Dermis microvascular lymphatic vessel endothelial cell (primary cell): ENCODE measurements at places on chromosomes 7 and 10. TPM values are rescaled to one million over a fixed set of nuclear protein-coding genes. Genes with fewer than 3 reads are reported as not detected.

The TMEM130 gene
- not detected in 2 replicates for total RNA-seq

The BMPER gene
- 0.13 and 4.9 TPM in 2 replicates for total RNA-seq

The LARP4B gene
- total RNA-seq = 23.5 and 24.8 TPM in 2 replicates

The ENO4 gene
- under 0.01 TPM in 1 of 2 replicates, not detected in the other for total RNA-seq

The TCERG1L gene
- total RNA-seq = not detected in 2 replicates

The TSPAN15 gene
- total RNA-seq = 65.1 and 150 TPM in 2 replicates

The CUZD1 gene
- 0.25 and 0.26 TPM in 2 replicates for total RNA-seq

The SMARCD3 gene
- 1.8 and 3.2 TPM in 2 replicates for total RNA-seq

The SLC39A12 gene
- total RNA-seq = under 0.01 TPM in 1 of 2 replicates, not detected in the other

The SEMA3A gene
- total RNA-seq = 35.0 and 105 TPM in 2 replicates

The SLC26A3 gene
- total RNA-seq = not detected in 2 replicates

The FBH1 gene
- 61.6 and 87.5 TPM in 2 replicates for total RNA-seq

The LIPF gene
- not detected in 2 replicates for total RNA-seq

The IMMP2L gene
- 6.0 and 7.2 TPM in 2 replicates for total RNA-seq

The AGR2 gene
- not detected in 2 replicates for total RNA-seq

The SYT15 gene
- 0.39 and 1.0 TPM in 2 replicates for total RNA-seq

The PLPP4 gene
- not detected in 2 replicates for total RNA-seq

The FEZF1 gene
- total RNA-seq = not detected in 2 replicates

DNA sequence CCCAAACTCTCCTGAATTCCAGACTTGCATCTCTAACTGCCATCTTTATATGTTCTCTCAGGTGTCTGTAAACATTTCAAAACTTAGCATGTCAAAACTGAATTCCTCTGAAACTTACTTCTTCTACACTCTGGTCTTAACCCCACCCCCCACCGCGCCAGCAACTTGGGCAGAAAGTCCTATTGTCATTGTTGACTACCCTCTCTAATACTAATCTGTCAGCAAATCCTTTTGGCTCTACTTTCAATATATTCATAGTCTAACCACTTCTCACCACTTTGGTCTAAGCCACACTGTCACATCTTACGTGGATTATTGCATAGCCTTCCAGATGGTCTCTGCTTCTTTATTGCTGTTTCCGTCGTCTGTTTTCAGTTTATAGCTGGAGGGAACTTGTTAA, 86.6 kb downstream of the AHCYL2 start:
- DNase-seq = no peak

DNA sequence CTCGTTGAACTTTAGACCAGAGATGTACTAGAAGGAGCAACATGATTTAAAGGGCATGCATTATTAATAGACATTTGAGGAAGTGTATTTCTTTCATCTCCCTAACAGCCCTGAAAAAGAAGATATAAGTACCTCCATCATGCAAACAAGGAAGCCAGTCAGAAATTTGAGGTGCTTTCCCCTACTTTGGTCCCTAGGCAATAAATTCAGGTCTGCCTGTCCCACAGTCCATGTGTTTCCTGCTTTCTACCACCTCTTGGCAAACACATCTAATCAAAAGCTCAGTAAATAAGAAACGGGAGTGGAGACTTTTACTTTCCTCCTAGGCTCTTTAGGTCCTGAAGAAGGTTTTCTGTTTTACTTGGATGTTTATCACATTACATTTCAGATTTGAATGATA, 5.2 kb upstream of the SEMA3C start:
- DNase-seq = peak; percentile 10

- no peak for DNase-seq
Observed at GRCh38 chr7:82067628-82068264, 297.9 kb upstream of the HGF start.

GRCh38 chr7:18116661-18117060, 89.0 kb upstream of the PRPS1L1 start:
- no peak for DNase-seq

- DNase-seq = no peak
Observed at GRCh38 chr10:7857262-7857661, 39.0 kb downstream of the TAF3 start.

GRCh38 chr7:2687881-2688318, at the start of gene AMZ1:
Gene AMZ1, plus strand, starts transcription at chr7:2688202. Its CDS starts 12,250 bp downstream, at chr7:2700452.
- no peak for DNase-seq

GRCh38 chr10:102919246-102919959, 1.3 kb downstream of the CNNM2 start:
- DNase-seq = no peak

GRCh38 chr10:19816411-19817230, at the start of gene PLXDC2:
Gene PLXDC2, plus strand, starts transcription at chr10:19816432.
- DNase-seq = peak; percentile 24

DNA sequence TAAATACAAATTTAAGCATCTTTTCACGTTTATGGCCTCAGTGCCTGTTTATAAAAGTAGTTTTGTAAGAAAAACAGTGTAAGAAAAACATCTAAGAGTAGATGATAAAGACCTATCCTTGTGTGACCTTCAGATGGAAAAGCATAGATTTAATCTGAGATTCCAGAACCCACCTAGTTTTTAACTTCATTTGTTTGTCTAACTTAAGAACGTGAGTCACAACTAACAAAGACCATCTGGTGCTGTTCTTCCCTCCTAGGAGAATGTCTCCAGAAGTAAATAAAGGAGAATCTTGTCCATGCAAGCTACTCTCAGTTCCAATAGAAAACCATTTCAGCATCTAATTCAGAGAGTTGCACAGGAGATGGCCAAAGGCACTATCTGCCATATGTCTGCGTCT, 265.4 kb upstream of the C7orf33 start:
- DNase-seq = no peak

DNA sequence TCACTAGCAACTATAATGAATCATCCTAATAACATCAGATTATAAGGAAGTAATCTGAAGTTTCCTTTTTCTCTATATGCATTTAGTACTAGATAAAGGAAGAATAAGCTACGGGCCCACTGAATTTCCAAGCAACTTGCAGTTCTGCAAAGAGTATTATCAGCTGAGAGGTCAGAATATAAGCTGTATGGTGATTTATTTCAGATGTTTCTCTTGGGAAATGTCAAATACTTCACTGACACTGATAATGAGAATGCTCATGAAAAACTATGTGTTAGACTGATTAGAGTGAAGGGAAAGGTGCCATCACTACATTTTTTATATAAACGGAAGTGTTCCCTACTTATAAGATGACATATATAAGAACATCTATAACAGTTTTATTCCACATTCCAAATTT, 251.2 kb upstream of the HGF start:
- DNase-seq = no peak

DNA sequence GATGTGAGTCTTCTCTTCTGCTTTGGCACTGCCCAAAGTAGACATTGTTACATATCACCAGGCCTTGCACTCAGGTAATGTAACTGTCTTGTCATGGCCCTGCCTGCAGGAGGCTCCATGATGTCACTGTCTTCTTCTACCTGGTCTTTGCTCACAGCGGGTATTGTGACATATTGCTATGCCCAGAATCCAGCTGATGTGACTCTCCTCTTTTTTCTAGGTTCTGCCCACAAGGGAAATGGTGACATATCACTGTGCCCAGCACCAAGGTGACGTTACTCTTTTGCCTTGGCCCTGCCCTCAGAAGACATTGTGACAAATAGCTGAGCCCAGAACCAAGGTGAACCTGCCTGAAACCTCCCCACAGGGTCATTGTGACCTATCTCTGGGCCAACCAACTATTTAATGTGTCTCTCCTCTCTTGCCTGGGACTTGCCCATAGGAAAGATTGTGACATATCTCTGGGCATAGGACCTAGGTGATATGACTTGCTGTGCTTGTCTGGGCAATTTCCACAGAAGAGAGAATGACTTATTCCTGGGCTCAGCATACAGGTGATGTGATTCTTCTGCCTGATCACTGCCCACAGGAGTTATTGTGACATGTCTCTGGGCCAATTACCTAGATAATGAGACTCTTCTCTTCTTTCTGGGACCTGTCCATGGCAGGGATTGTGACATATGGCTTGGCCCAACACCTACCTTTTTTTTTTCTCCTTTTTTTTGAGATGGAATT, 26.5 kb upstream of the ZNF107 start:
- DNase-seq = no peak

- DNase-seq = no peak
Observed at GRCh38 chr7:104018425-104018824, 29.0 kb upstream of the RELN start.

- no peak for DNase-seq
Observed at GRCh38 chr10:26781797-26782196, 79.0 kb downstream of the ABI1 start.

DNA sequence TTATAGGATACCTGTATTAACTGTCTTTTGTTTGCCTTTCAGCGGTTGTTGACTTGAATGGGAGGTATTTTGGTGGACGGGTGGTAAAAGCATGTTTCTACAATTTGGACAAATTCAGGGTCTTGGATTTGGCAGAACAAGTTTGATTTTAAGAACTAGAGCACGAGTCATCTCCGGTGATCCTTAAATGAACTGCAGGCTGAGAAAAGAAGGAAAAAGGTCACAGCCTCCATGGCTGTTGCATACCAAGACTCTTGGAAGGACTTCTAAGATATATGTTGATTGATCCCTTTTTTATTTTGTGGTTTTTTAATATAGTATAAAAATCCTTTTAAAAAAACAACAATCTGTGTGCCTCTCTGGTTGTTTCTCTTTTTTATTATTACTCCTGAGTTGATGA, 26.6 kb downstream of the RBM17 start:
- DNase-seq = no peak

GRCh38 chr10:5512881-5513612, 11.7 kb upstream of the CALML3 start:
- no peak for DNase-seq

GRCh38 chr10:43923328-43923727, 274.6 kb upstream of the ZNF32 start:
- DNase-seq = no peak

GRCh38 chr7:26538689-26539088, 247.0 kb downstream of the SNX10 start:
- DNase-seq = no peak

DNA sequence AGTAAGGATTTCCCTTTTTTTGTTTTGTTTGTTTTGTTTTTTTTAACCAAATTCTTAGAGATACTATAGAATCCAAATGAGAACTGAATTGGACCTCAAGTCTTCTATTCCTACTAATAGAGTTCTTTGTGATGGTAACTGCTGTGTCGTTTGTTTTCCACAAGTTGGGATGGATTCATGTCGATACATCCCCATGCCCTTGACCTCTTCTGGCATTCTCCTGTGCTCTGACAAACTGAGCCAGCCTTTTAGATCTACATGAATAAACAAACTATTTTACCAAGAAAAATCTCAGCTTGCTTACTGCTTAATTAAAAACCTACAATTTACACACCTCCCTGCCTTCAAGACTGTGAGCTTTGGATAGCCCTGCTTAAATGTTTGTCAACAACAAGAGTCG, 3.9 kb downstream of the ZNF22 start:
- no peak for DNase-seq

DNA sequence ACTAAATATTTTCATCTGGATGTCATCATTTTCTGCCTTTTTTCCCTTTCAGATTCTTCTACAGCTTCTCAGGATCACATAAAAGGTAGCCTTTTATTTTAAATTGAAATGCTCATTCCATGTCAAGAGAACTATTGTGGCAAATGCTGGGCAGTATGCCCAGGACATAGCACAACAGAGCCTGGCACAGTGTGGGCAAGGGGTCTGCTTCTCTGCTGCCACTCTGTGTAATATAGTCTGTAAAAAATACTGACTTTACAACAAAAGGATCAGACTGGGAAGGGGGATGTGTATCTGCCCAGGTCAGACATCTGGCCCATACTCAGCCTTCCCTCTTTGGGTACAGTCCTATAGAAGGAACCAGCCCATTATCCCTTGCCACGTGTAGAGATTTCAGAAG, 62.7 kb downstream of the CUZD1 start:
- DNase-seq = no peak

- DNase-seq = no peak
Observed at GRCh38 chr7:30464231-30464671, 14.3 kb downstream of the NOD1 start.

DNA sequence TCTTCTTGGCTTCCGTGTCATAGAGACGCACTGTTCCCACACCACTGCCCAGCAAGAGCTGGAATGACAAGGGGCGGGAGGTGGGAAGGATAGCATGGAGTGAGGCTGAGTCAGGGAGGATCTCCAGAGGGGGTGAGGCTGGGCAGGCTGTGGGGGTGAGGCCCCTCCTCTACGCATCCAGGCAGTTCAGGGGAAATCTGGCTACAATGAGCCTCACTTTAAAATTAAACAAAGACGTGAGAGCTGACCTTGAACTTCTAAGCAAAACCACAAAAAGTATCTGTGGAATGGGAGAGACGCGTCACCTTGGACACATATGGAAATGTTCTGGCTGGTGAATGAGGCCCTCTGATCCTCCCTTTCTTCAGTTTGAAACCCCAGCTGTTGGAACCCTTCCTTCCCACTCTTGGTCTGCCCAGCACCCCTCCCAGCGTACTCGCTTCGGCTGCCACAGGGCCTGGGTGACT, 17.7 kb downstream of the WDR91 start:
- DNase-seq = no peak

DNA sequence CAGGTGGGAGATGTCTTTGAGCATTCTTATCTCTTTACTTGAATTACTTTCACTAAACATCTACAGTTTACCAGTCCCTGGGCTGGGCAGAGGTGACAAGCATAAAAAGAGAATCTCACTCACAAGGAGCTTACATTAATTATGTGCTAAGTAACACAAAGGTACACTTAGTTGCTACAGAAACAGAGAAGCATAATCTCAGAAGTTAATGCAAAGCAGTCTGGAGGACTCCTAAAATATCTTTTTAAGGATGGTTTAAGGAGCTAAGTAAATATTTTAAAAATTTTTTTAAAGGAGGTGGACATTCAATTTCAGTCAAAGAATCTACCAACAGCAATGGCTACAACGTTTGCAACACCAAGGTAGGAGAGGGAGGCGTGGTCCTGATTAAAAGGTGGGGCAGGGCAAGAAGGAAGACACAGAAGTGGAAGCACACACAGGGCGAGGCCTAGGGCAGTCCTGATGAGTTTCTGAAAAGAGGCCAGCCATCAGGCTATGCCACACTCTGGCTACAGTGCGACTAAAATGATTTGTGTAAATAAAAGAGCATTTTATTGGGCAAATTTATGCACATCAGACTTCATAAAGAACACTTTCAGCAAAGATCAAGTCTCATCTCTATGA, 5.3 kb downstream of the LARP4B start:
- no peak for DNase-seq

DNA sequence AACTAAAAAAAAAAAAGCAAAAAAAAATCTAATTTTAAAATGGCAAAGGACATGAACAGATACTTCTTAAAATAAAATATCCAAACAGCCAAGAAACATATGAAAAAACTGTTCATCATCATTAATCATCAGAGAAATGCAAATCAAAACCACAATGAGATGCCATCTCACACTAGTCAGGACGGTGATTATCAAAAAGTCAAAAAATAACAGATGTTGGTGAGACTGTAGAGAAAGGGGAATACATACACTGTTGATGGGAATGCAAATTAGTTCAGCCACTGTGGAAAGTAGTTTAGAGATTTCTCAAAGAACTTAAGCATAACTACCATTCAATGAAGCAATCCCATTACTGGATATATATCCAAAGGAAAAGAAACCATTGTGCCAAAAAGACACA, 30.2 kb downstream of the COBL start:
- DNase-seq = no peak

GRCh38 chr10:88461426-88461825, 121.7 kb downstream of the RNLS start:
- no peak for DNase-seq
